Cardiac ventricle fibroblast (primary cell): ENCODE measurements at places on chromosomes 5 and 9. TPM values are rescaled to one million over a fixed set of nuclear protein-coding genes. Genes with fewer than 3 reads are reported as not detected.

APBA1 gene
- total RNA-seq = 1.7 and 2.4 TPM in 2 replicates

ZNF354B gene
- 5.9 and 6.7 TPM in 2 replicates for total RNA-seq

PCDHGA9 gene
- 5.3 and 6.2 TPM in 2 replicates for total RNA-seq

ARHGEF39 gene
- 0.19 and 0.34 TPM in 2 replicates for total RNA-seq

PPIC gene
- total RNA-seq = 80.0 and 88.0 TPM in 2 replicates

ARHGEF28 gene
- 1.2 and 6.0 TPM in 2 replicates for total RNA-seq

SLC36A3 gene
- not detected in 2 replicates for total RNA-seq

C9 gene
- not detected in 2 replicates for total RNA-seq
